ENCODE measurements at places on chromosomes 12 and 14.

DNA sequence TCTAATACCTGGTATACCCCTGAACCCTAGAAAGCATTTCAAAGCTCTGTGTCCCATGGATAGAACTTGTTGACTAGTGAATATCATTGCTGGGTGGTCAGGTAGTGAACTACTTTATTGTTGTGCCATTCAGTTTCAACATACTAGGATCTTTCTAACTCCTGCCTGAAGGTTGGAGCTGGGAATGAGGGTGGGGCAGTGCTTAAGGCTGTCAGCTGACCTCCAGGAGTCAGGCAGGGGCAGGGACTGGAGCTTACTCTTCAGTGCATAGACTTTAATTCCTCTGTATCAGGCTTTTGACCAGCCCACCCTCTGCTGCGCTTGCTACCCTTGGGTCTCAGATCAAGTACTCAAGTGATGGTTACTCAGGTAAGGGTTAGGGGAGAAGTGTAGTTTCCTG lies 102.6 kb upstream of the RFX4 start:
- no peak for DNase-seq

GRCh38 chr14:67680121-67680602 lies 5.7 kb upstream of the VTI1B start:
- DNase-seq, result no peak

DNA sequence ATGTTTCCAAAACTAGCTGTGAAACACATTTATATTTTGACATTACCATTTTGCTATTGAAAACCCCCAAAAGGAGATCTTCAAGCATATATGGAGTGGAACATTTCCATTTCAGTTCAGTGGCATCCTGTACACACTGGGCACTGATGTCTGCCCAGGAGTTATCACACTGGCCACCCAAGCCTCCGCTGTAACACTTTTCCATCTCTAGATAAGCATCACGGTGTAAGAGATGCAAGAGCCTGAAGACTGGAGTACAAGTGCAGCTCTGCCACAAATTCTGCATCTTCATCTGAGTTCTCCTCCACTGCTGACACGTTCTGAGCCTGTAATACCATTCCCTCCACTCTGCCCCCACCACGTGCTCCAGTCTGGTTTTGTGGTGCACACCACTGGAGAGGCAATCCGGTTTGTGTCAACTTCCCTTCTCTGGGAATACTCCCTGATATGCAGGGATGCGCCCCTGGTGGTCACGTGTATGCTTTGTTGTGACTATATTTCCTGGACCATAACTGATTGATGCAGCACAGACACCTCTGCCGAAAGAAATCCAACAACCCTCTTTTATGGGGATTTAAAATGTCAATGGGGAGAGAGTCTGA lies 12.7 kb downstream of the SPTLC2 start:
- no peak for DNase-seq

- no peak for DNase-seq
Measured at GRCh38 chr14:81113176-81113575, 107.6 kb downstream of the GTF2A1 start.

DNA sequence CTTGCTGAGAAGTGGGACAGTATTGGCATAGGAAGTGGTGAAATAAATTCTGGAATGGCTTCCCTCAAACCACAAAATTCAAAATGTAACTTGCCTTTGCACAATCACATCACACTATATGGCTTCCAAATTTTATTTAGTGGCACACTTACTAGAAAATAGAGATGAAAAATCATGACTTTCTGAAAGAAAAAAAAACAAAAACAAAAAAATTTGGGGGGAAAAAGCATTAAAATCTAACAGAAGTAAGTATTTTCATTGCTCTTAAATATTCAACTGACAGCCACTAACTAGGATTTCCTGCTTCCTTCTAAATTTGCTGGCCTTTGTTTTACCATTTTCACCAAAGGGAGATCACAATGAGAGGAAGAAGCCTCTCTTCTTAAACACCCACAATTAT lies 23.0 kb downstream of the ATF7 start:
- DNase-seq, result no peak

- DNase-seq, result no peak
Measured at GRCh38 chr14:76328457-76329137, 47.3 kb upstream of the ESRRB start.

- DNase-seq, result no peak
Measured at GRCh38 chr14:79328863-79329262, 882.4 kb downstream of the DIO2 start.
